ENCODE measurements at places on chromosomes 1 and 21. TPM values are rescaled to one million over a fixed set of nuclear protein-coding genes. Genes with fewer than 3 reads are reported as not detected.

The DSCAM gene
- total RNA-seq: not detected

The PRDX1 gene
- total RNA-seq: 433 TPM

The MYOG gene
- total RNA-seq: not detected

The AADACL4 gene
- total RNA-seq: not detected

The TDRD5 gene
- total RNA-seq: not detected

The TRIM67 gene
- total RNA-seq: not detected

The AHDC1 gene
- 4.4 TPM for total RNA-seq

The ANKRD65 gene
- under 0.01 TPM for total RNA-seq

The MSH4 gene
- 0.38 TPM for total RNA-seq

The CD1E gene
- not detected for total RNA-seq

All from regular cardiac myocyte (primary cell).